ENCODE measurements at places on chromosomes 7 and 10.

DNA sequence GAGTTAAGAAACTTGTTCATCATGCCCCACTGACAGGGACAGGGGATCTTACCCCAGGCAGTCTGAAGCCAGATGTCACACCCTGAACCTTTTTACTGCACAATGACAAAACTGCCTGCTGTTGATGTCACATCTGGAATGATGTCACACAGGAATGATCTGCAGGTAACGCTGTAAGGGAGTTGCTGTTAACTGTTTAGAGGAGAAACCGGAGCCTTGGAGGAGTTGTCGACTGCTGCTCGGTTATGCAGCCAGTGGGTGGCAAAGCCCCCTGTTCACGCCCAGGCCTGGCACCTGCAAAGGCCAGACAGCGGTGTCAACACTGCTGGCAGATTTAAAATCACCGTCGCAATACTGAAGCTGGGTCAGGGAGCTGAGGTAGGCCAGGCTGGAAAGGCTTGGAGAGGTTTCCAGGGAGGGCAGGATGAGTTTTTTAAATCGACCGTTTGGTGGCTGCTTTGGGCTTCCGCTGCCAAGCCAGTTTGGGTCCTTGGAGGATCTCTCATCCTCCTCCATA, 10.0 kb upstream of the SLIT1 start:
- DNase-seq = no peak

DNA sequence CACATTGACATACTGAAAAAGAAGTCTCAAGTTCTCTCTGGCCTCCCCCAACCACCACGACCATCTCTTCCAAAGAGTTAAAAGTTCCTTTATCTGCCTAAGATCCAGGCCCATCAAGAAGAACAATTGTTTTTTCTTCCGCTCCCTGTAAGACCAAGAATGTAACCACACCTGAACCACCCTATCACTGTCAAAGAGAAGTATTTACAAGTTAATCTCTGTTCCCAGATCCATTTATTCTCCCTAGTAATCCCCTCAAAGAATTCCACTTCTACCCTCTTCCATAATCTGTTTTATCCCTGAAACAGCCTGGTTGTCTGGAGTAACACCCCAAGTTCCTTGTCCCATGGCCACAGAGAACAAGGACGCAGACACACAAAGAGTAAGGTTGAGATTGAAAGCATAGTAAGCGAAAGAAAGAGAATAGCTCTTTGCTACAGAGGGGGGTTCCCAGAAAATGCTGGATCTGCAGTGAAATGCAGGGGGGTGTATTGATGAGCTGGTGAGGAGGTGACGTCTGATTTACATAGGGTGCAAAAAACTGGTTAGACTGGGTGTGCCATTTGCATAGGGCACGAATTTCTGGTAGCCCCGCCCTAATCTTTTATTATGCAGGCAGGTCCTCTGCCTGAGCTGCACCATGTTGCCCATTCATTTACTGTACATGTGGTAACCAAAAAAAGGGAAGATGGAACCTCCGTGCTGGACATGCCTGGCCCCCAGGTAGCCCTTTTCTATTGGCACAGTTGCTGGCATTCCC, 122.0 kb downstream of the SKIDA1 start:
- no peak for DNase-seq

DNA sequence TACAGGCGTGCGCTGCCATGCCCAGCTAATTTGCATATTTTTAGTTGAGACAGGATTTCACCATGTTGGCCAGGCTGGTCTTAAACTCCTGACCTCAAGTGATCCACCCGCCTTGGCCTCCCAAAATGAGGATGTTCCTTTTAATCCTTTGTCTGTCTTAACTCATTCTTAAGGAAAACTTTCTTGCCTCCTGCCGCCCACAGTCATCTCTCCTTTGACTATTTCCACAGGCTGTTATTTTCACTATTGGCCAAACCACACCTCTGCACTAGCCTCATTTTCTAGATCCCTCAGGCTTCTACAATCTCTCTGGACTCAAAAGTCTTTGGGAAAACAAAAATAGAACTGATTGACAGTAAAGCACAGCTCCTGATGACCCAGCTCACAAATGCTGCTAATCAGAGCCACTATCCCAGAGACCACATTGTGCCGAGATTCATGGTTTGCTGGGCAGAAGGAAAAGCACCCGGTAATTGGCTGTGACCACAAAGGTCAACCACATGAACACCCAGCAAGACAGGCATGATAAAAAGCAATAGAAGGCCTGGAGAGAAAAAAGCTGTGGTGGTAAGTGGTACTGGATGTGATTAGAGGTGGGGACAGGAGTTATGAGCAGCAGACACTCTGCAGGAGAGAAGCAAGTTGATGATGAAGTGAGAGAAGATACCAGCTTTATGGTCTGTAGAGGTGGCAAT, 44.1 kb upstream of the ZNRF2 start:
- no peak for DNase-seq

- no peak for DNase-seq
Measured at GRCh38 chr7:123802249-123802648, 42.7 kb upstream of the HYAL4 start.

GRCh38 chr10:121680879-121681655, 82.8 kb upstream of the FGFR2 start:
- no peak for DNase-seq

- DNase-seq = no peak
Measured at GRCh38 chr7:110983822-110984456, 107.0 kb upstream of the LRRN3 start.

DNA sequence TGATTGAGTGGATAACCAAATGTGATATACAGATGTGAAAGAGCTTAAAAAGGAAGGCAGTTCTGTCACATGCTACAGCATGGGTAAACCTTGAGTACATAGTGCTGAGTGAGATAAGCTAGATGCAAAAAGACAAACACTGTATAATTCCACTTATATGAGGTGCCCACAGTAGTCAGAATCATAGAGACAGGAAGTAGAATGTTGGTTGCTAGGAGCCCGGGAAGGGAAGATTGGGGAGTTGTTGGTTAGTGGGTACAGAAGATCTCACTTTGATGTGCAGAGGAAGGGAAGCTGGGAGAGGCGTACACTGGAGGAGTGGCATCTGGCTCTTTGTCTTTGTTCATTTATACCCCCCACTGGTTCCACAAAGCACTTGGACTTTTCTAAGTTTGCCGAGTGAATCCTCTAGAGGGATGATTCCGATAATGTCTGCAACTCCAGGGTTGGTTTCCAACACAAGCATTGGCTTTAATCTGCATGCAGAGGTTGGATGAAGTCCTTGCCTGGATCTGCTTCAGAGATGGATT, 39.5 kb downstream of the TSPAN14 start:
- no peak for DNase-seq

DNA sequence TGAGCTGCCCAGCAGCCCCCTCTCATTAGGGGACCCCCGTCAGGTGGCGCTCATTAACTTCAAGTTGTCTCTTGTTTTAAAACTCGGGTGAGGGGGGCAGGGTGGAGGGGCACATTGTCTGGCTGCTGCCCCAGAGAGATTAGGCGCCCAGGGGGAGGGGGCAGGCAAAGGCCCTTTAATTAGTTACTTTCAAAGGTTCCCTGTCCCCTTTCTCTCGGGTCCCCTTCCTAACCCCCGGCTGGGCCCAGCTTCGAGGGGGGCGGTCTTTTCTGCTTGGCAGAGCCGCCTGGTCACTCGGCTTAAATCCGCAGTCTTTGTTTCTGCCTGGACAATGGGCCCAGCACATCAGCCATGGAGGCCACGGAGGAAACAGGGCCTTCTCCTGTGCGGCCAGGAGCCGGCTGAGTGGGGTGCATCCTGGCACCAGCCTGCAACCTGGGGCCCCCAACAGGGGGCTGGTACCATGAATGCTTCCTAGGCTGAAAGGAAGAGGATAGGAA, 38.9 kb upstream of the SLF2 start:
- DNase-seq = no peak

- no peak for DNase-seq
Measured at GRCh38 chr10:44306762-44307161, 78.1 kb downstream of the CXCL12 start.

GRCh38 chr10:10831085-10831484, 186.6 kb upstream of the CELF2 start:
- DNase-seq = no peak

- DNase-seq = peak; percentile 87
Measured at GRCh38 chr10:84424731-84425167, 96.4 kb downstream of the CCSER2 start.

GRCh38 chr7:131336956-131337355, 9.3 kb downstream of the MKLN1 start:
- no peak for DNase-seq

Measured in sciatic nerve (tissue), 2 donors.